ENCODE measurements at places on chromosomes 6 and 20. TPM values are rescaled to one million over a fixed set of nuclear protein-coding genes. Genes with fewer than 3 reads are reported as not detected.

The LPA gene
- not detected for total RNA-seq

The PRDM1 gene
- total RNA-seq = 0.37 TPM

DNA sequence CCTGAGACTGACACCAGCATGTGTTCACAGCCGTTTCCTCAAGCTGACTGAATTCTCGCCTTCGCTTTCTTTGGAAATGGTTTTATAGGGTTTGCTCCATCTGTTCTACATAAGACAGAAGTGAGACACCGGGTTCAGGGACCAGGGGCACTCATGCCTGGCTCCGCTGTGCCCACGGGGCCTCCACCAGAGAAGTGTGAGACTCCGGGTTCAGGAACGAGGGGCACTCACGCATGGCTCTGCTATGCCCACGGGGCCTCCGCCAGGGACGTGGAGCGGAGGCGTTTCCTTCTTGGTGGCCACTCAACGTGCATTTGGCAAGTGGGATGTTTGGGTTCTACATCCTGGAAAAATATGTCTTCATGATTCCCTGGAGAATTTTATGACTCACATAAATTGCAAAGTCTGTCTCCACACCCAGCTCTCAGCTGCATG lies 106.6 kb downstream of the RNASET2 start:
- no peak for DNase-seq
- no peaks in the 10 kb centered on the region for H3K36me3 ChIP-seq
- H3K27me3 ChIP-seq = no peaks in the 10 kb centered on the region
- no peaks in the 10 kb centered on the region for H3K4me1 ChIP-seq

DNA sequence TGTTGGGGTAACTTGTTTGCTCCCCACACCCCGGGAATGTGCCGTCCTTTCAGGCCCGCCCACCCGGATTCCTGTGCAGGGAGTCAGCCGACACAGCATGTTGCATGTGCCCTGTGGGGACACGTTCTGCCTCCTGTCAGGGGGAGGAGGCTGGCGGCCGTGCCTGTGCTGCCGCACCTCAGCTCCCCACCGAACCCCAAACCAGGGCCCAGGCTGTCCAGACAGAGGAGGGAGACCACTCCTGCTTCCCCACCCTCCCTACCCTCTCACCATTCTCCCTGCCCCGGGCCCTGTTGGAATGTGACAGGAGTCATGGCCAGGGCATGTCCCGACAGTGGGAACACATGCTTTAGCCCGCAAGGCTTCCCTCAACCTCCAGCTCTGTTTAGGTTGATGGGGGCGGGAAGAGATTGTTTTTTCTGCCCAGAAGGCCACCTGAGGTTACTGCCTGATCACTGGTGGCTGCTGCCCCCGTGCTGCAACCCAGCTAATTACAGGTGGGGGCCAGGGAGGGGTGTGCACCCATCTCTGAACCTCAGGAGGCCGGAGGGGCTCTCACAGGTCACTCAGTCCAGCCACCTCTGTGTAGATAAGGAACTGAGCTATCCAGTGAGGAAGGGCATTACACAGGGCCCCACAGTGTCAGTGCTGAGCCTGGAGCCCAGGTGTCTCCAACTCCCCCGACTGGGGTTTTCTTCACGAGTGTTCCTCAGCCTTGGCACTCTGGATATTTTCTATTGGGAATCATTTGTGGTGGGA lies 13.6 kb downstream of the LRRC73 start:
- no peaks in the 10 kb centered on the region for H3K27me3 ChIP-seq
- H3K27ac ChIP-seq = no peak overlapping the region
- H3K4me3 ChIP-seq = no peak overlapping the region
- H3K4me1 ChIP-seq = peaks cover 6% of the 10 kb centered on the region

DNA sequence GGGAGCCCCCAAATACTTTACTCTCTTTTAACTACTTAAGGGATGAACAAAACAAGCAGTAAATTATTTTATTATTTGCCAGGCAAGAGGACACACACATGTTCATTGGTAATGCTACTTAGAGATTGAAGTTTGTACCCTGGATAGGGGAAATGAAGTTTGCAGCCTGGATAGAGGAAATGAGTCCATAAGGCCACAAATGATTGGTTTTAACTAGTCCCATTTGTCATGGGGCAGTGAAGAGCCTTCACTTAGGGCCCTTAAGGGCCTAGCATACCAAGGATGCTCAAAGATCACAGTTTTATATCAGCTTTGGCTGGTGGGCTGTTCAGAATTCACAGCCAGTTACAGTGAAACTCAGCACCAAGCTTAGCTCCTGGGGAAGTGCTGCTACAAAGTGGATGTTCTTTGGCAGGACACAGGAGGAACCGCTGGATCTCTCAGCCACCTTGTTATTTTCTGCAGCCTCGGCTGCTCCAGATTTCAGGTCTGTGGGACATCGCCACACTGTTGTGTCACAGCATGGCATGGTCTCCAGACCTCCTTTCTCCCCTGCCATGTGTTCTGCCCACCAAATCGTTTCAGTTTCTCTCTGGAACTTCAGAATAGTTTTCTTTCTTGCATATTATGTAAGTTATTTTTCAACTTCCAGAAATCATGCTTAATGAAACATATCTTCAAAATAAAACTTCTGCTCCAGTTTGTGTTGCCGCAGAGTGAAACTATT lies 41.8 kb downstream of the NCOA7 start:
- no peak overlapping the region for H3K4me3 ChIP-seq
- H3K36me3 ChIP-seq = no peaks in the 10 kb centered on the region

DNA sequence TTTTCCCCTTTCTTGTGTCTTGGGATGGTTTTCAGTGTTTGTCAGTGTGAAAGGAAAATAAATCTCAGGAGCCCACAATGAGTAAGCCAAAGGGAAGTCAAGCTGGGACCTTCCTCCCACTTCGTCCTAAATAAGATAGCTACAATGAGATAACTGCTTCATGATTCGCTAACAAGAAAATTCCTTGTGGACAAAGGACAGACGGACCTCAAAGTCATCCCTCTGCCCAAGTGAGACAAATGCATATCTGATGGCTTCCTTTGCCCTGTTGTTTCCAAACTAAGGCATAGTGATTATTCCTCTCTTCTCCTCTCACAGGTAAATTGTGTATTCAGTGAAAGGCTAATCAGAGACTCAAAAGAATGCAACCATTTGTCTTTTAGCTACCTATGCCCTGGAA lies 26.1 kb upstream of the ADTRP start:
- DNase-seq = no peak
- no peak overlapping the region for H3K4me3 ChIP-seq
- H3K27me3 ChIP-seq = no peaks in the 10 kb centered on the region
- H3K27ac ChIP-seq = no peak overlapping the region
- no peaks in the 10 kb centered on the region for H3K36me3 ChIP-seq

GRCh38 chr6:167811442-167812087 lies 15.1 kb upstream of the AFDN start:
- no peak overlapping the region for H3K4me3 ChIP-seq
- H3K27ac ChIP-seq = no peak overlapping the region
- H3K4me1 ChIP-seq = no peaks in the 10 kb centered on the region
- no peaks in the 10 kb centered on the region for H3K27me3 ChIP-seq
- DNase-seq = no peak

GRCh38 chr6:67244037-67244436 lies 1391.0 kb upstream of the ADGRB3 start:
- no peaks in the 10 kb centered on the region for H3K36me3 ChIP-seq
- H3K27ac ChIP-seq = no peak overlapping the region
- DNase-seq = no peak
- H3K4me3 ChIP-seq = no peak overlapping the region

- no peak overlapping the region for H3K27ac ChIP-seq
- no peak overlapping the region for H3K4me3 ChIP-seq
- no peaks in the 10 kb centered on the region for H3K27me3 ChIP-seq
- H3K4me1 ChIP-seq = peaks cover 13% of the 10 kb centered on the region
- DNase-seq = no peak
These were observed 2.8 kb upstream of the CDSN start for GRCh38 chr6:31122791-31123706.

DNA sequence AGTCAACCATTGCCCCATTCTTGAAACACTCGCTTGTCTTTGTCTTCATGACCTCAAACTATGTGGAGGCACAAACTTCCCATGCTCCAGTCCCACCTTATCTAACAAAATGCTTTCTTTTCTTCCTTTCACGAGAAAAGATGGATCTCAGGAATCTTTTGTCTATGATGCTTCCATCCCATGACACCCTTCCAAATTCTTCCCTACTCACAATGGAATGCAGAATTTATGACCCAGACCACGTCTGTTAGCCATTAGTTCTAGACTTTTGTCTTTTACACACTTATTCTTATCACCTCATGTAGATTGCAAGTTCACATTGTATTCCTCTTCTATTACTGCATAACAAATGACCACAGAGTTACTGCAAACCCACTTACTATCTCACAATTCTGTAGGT lies 24.2 kb upstream of the LAMP5 start:
- H3K27me3 ChIP-seq = no peaks in the 10 kb centered on the region
- no peak overlapping the region for H3K4me3 ChIP-seq
- no peak for DNase-seq
- peaks cover 17% of the 10 kb centered on the region for H3K4me1 ChIP-seq

DNA sequence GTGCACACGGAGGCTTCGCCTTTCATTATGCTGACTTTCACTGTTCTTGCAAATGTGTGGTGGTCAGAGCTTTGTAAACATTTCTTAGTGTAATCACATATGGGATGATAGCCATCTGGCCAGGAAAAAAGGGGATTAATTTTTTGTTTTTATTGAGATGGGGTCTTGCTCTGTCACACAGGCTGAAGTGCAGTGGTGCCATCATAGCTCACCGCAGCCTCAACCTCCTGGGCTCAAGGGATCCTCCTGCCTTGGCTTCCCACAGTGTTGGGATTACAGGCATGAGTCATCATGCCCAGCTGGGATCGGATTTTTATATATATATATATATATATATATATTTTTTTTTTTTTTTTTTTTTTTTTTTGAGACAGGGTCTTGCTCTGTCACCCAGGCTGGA lies 11.0 kb upstream of the TIAM2 start:
- H3K4me1 ChIP-seq = peaks cover 2% of the 10 kb centered on the region
- no peak overlapping the region for H3K27ac ChIP-seq
- H3K27me3 ChIP-seq = no peaks in the 10 kb centered on the region
- no peak overlapping the region for H3K4me3 ChIP-seq
- H3K36me3 ChIP-seq = no peaks in the 10 kb centered on the region
- DNase-seq = no peak

- no peaks in the 10 kb centered on the region for H3K27me3 ChIP-seq
- no peaks in the 10 kb centered on the region for H3K36me3 ChIP-seq
These were observed 178.2 kb upstream of the THEMIS start for GRCh38 chr6:128079021-128079420.

DNA sequence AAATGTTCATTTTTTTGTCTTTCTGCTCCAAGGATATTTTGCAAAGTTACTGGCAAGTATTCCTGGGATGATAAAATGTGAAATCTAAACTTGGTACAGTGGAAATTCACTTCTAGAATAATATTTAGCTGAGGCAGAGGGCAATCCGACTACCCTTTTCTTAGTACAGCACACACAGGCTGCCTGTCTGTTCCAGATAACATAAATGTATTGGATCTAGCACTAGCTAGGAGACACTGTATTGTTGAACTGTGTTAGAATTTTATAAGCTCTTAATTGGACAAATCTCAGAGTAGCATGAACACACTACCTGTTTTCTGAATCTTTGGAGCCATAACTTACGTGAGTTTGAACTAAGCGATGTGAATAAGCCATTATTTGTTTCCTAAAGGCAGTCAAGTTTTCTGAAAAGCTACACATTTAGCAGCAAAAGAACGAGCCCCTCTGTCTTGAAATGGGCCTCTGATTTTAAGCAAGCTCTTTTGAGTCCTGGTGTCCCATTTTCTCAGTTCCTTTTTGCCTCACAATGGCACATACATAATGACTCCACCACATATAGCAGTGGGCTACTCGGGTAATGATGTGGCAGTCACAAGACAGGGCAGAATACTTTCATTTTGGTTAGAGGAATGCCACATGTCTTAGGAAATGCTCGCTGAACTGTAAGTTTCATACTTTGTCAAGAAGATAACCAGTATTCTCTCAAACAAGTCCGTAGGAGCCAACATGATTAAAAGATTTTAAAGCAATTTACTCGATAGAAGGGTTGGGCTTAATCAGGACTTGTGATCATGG lies 116.5 kb upstream of the ESR1 start:
- H3K27me3 ChIP-seq = no peaks in the 10 kb centered on the region
- peaks cover 7% of the 10 kb centered on the region for H3K4me1 ChIP-seq
- DNase-seq = no peak
- no peaks in the 10 kb centered on the region for H3K36me3 ChIP-seq
- H3K4me3 ChIP-seq = no peak overlapping the region
- H3K27ac ChIP-seq = no peak overlapping the region

- H3K36me3 ChIP-seq = no peaks in the 10 kb centered on the region
- no peak for DNase-seq
- peaks cover 66% of the 10 kb centered on the region for H3K27me3 ChIP-seq
- no peaks in the 10 kb centered on the region for H3K4me1 ChIP-seq
- no peak overlapping the region for H3K4me3 ChIP-seq
These were observed 20.6 kb downstream of the BFSP1 start for GRCh38 chr20:17510548-17510947.

DNA sequence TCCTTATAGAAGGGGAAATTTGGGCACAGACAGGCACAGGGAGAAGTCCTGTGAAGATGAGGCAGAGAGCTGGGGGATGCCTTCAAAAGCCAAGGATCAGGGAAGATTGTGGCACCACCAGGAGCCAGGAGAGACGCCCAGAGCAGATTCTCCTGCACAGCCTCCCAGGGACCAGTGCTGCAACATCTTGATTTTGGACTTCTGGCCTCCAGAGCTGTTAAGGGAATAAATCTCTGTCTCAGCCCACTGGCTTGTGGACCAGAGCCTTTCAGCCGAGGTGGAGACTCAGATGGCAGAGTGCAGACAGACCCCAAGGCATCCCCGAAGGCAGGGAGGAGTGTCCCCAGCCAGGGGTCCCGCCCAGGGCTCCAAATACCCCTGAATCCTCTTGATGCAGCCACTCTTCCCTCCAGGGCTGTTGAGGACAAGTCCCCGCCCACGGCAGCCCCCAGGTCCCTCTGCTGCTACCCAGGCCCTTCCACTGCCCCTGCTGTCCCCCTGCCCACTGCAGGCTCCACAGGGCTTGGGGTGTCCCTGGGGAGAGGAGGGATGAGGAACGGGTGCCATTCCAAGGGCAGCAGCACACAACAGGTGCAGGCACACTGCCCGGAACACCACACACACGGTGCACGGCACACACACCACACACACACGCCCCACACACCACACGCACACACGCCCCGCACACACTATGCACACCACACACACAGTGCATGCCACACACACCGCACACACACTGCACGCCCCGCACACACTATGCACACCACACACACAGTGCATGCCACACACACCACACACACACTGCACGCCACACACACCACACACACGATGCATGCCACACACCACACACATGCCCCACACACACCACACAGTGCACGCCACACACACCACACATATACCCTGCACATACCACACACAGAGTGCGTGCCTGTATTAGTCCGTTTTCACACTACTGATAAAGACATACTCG lies 311.4 kb downstream of the TAF4 start:
- no peaks in the 10 kb centered on the region for H3K27me3 ChIP-seq
- H3K4me3 ChIP-seq = no peak overlapping the region
- H3K36me3 ChIP-seq = no peaks in the 10 kb centered on the region
- peaks cover 4% of the 10 kb centered on the region for H3K4me1 ChIP-seq
- no peak overlapping the region for H3K27ac ChIP-seq

Data from neural progenitor cell (in vitro differentiated cells).